ENCODE measurements at places on chromosomes 5 and 9.
A peak's percentile ranks its signal among the peaks of the same experiment; 100 is the strongest.

- no peak for DNase-seq
Measured at GRCh38 chr9:35448496-35448895, 41.4 kb upstream of the RUSC2 start.

- no peak for DNase-seq
Measured at GRCh38 chr5:68499987-68500386, 284.4 kb downstream of the PIK3R1 start.

GRCh38 chr9:81266086-81266485 lies 423.3 kb downstream of the TLE1 start:
- no peak for DNase-seq

- no peak for DNase-seq
Measured at GRCh38 chr5:34535944-34536623, 120.0 kb upstream of the RAI14 start.

DNA sequence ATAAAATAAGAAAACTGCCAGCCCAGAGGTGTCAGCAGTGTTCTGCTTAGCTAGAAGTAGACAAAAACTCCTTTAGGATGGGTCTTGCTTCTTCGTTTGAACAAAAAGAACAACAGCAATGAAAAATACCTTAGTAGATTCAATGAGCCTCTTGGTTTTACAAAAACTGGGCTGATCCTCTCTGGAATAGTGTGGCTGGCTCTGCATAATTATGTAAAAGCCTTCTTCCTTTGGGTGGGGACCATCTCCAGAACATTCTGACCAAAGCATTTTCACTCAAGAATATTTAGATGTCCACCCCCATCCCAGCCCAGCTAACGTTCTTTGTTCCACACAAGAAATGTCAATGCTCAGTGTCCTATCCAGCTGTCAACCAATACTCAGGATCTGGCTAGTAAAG lies 63.2 kb downstream of the LRSAM1 start:
- no peak for DNase-seq

DNA sequence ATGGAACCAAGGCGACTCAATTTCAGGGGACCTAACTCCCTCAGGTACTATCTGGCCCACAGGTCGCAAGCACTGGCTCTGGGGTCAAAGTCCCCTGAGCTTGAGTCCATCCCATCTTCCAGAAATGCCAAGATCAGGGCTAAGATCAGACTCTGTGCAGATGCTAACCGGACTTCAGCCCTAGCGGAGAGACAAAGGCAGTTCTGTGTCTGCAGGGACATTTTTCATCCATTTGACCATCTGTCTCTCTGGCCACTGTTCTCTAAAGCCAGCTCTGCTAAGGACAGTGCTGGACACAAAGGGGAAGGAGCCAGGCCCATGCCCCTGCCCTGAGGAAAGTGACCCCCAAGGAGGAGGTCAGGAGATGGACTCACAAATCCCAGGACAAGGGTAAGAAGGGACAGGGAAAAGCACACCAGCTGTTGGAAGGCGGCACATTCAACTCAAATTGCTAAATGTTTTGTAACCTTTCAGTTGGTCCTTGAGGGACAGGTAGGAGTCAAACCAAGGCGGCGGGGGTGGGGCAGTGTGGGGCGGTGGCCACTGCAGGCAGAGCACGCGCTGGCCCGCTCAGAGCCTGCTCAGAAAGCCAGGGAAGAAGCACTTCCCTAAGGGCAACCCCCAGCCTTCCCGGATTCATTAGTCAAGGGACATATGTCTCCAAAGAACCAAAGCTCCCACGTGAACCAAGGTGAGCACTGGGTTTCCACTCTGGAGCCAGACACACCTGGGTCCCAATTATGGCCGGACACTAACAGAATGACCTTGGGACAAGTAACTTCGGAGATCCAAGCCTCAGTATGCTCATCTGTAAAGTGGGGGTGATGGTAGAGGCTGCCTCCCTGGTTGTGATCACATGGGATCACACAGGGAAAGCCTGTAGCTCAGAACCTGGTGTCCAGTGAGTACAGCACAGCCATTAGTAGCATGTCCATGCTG lies 42.8 kb downstream of the STK10 start:
- DNase-seq, result no peak

DNA sequence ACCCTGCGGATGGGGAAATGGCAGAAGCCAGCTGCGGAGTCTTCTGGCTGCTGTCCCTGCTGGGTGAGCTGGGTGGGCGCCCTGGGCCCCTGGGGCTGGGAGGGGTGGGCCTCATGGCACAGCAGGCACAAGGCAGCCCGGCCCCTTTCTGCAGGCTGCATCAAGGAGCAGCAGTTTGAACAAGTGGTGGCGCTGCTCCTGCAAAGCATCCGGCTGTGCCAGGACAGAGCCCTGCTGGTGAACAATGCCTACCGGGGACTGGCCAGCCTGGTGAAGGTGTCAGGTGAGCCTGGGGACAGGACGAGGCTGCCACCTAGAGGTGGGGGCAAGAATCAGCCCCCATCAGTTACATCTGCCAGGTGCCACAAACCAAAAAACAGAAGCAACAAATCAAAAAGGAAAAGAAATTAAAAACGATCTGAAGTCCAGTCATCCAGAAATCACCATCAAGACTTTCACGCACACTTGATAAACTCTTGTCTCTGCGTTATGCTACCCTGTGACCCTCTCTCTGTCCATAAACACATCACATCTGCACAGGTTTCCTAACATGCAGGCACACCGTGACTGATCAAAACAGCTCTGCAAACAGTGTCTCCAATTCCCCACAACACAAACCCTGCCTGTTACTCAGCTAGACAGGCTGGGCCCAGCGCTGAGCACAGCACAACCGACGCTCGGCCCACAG lies 13.9 kb downstream of the REXO4 start:
- DNase-seq, result peak; percentile 54

DNA sequence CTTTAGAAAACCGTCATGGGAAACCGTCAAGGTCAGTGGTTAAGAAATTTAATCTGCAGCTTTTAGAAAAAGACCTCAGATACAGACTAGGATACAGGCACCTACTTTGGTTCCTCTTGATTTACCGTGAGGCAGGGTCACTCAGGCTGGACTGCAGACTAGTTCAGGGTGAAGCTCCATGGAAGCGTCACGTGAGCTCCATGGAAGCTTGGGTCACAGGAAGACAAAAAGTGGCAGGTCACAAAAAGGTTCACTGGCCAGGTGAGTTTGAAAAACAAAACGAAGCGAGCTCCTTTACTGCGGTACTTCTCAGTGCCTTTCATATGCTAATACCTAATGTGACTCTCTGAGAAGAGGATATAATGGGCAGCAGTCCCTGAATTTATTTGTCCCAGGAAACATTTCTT lies 43.0 kb downstream of the PRRC2B start:
- DNase-seq, result no peak

GRCh38 chr5:77277759-77278158 lies 67.3 kb downstream of the PDE8B start:
- no peak for DNase-seq

- DNase-seq, result peak; percentile 74
Measured at GRCh38 chr5:68049053-68049713, 166.4 kb upstream of the PIK3R1 start.
